ENCODE measurements at places on chromosomes 13 and 19.

DNA sequence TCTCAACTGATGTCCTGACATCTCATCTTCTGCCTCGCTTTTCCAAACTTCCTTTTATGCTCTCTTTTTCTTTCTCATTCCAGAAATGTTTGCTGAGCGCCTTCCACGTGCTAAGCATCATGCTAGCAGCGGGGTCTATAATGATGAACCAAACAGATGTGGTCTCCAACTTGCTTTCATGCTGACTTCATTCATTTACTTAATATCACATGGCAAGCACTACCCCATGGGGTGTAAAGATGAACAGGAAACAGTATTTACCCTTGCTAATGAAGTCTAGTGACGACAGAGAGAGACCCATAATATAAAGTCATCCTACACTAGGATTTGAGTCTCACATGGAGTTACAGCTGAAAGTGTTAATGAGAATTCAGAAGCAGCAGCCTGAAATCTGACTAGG, 21.6 kb upstream of the URAD start:
- DNase-seq = no peak

DNA sequence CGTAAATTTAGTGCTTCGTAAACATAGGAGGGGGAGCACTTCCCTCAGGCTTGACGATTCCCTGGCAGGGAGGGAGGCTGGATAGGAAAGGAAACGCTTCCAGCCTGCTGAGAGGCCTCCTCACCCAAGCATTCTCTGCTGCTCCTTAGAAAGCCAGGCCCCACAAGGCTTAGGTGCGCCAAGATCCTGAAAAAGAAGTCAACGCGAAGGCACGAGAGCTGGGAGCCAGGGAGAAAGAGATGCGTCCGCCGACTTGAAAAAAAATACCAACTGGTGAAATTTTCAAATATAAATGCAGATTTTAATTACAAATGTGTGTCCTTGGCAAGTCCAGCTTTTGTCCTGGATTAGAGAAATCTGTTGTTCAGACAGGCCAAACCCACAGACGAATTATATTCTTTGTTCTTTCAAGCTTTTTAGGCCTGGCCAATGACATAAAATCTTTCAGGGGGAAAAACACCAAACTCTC, 64.0 kb downstream of the ALOX5AP start:
- DNase-seq = peak; percentile 52

GRCh38 chr19:37635076-37636056, 19.9 kb downstream of the ZFP30 start:
- no peak for DNase-seq

- no peak for DNase-seq
Measured at GRCh38 chr13:74921326-74921725, 560.6 kb downstream of the TBC1D4 start.

DNA sequence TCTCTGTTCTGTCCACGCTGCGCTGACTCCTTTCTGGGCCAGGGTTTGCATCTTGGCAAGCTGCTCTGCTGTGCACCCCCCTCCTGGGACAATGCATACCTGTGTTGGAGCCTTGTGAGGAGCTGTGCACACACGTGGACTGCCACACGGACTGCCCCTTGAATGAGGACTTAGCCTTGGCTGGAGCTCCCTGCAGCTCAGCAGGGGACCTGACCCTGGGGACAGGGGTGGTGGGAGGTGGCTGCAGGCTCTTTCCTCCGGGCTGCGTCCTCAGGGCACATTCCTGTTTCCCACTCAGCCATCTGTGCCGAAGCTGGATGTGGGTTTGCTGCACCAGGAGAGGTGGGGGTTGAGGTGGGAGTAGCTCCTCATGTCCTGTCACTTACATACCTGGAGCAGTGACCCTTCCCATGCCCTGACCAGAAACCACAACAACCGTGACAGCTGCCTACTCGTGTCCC, 8.2 kb downstream of the RAB11B start:
- peak; percentile 54 for DNase-seq

DNA sequence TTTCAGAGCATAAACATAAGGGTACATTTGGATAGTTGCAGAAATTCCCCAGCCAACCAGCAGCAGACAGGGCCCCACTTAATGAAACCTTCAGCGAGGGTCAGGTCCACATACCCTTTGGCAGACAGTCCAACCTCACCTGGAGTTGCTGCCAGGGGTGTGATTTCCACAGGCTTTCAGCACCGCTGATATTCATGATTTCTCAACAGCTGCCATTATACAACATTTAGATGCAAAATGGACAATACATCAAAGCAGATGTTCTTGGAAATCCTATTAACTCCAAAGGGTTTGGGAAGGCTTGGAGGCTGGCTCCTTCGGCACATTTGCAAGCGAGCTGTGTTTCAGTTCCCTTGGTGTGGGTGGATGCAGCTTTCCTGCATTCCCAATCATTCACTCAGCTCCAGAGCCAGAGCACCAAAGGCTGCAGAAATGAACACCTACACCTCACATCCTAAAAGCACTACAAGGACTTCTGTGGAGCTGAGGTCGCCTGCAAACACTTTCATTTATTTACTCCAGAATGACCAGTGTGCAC, 147.2 kb upstream of the VSTM2B start:
- DNase-seq = no peak
